Activated CD4-positive, alpha-beta T cell treated with anti-CD3 and anti-CD28 coated beads, Interleukin-2, amount 10 ng/mL, durations not matched to agents 24 days and 14 days (primary cell): ENCODE measurements at places on chromosomes 7 and 10. TPM values are rescaled to one million over a fixed set of nuclear protein-coding genes. Genes with fewer than 3 reads are reported as not detected.

The NCF1 gene
- 0.54 TPM in 1 of 2 replicates, not detected in the other for total RNA-seq

The SPDYE17 gene
- not detected in 2 replicates for total RNA-seq

GRCh38 chr10:15515202-15515601 lies 144.1 kb upstream of the FAM171A1 start:
- H3K4me3 ChIP-seq: no peak overlapping the region
- H3K27ac ChIP-seq: no peak overlapping the region
- no peaks in the 10 kb centered on the region for H3K36me3 ChIP-seq
- no peak for DNase-seq

GRCh38 chr10:68560186-68560942 lies at the start of gene TET1:
Gene TET1, plus strand, starts transcription at chr10:68560337. Its CDS starts 12,002 bp downstream, at chr10:68572339.
- peaks cover 18% of the 10 kb centered on the region for H3K4me1 ChIP-seq
- peak within 1 kb of the TSS; percentile 71 for H3K4me3 ChIP-seq
- DNase-seq: peak; percentile 76
- peaks cover 3% of the 10 kb centered on the region for H3K36me3 ChIP-seq
- peaks cover 68% of the 10 kb centered on the region for H3K27me3 ChIP-seq

DNA sequence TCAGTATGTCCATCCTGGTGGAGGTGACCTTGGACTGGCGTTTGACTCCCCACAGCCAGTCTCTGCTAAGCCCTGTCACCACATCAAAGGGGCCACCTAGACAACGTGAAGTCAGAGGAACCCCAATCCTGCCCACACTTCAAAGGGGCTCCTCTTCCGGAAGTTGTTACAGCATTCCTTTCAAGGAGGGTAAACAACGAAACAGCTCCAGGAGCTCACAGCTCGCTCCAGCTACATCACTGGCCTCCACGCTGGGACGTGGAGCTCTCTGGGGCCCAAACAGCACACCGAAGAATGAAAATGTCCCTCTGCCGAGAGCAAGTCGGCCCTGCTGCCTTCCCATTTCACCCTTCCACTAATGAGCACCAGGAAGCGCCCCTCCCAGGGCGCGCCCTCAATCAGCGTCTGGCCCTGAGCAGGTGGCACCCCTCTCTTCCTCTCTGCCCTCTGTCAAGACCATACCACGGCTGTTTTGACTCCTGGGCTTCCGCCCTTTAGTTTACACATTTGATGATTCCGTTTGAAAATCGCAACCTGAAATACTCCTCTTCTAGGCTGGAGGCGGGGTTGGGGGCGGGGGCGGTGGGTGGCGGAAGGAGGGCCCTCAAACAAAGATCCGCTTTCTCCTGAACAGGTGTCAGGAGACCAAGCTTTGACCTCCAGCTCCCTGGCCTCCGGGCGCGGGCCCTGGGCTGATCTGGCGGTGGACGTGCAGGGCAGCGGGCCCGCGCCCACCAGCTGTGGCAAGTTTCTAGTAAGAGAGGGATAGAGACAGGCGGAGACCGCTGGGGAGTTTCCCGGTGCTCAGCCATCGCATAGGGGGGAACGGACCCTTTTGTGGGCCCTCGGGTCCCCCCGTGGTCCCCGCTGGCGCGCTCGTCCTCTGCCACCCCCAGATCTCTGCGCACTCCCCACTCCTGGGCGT lies 53.1 kb upstream of the KDM7A start:
- peak; percentile 89 for DNase-seq
- H3K4me1 ChIP-seq: peaks cover 43% of the 10 kb centered on the region
- H3K4me3 ChIP-seq: peak overlapping the region; percentile 96

DNA sequence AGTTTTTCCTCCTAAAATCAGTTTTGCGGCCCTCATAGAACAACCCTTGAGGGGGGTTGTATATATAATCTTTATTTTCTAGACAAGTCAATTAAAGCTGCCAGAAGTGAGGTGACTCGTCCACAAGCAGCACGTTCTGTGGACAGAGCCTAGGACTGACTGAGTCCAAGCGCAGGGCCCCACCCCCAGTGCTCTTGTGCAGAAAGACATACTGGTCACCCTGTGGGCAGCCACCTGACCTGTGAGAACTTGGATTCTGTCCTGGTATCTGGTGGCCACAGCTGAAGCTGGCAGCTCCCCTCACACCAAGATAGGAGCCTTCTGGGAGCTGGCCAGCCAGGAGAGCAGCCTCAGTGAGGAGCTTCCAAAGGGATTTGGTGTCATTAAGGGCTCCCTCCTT lies 89.3 kb downstream of the GRK5 start:
- H3K4me3 ChIP-seq: no peak overlapping the region
- no peaks in the 10 kb centered on the region for H3K27me3 ChIP-seq
- H3K27ac ChIP-seq: no peak overlapping the region
- H3K4me1 ChIP-seq: peaks cover 60% of the 10 kb centered on the region
- no peak for DNase-seq

DNA sequence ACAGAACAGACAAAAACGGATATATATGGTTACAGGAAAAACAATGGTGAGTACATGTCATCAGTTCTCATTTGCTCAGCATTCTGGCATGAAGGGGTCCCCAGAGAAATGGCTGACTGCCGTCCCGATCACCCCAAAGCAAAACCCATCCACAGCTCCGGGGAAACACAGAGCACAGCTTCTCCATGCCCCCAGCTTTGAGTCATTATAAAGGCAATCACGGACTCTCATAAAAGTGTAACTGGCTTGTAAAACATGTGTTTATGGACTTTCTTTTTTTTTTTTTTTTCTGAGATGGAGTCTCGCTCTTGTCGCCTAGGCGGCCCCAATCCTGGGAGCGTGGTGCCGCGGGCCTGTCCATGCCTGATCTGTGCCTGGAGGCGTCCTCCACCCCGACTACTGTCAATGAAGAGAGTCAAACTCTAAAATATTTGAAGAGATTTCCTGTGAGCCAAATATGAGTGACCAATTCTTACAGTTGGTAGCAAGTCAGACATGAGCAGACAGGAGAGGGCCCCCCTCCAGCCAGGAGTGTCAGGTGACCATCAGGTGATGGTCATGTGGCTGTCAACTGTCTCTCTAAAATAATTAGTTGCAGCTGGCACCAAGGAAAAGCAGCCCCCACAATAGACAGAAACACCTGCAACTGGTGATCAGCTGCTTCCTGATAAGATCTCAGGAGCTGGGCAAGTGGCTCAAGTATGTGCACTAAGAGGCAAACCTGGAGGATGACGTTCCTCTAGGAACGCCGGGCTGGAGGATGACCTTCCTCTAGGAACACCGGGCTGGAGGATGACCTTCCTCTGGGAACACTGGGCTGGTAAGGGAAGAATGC lies 21.7 kb upstream of the NOM1 start:
- H3K27ac ChIP-seq: no peak overlapping the region
- no peak overlapping the region for H3K4me3 ChIP-seq
- H3K27me3 ChIP-seq: peaks cover 45% of the 10 kb centered on the region
- no peak for DNase-seq

GRCh38 chr10:74987339-74988053 lies 124.0 kb upstream of the SAMD8 start:
- no peak overlapping the region for H3K4me3 ChIP-seq
- H3K4me1 ChIP-seq: peaks cover 23% of the 10 kb centered on the region
- no peaks in the 10 kb centered on the region for H3K27me3 ChIP-seq
- no peak for DNase-seq
- peaks cover 25% of the 10 kb centered on the region for H3K36me3 ChIP-seq
